ENCODE measurements at places on chromosomes 16 and 17. TPM values are rescaled to one million over a fixed set of nuclear protein-coding genes. Genes with fewer than 3 reads are reported as not detected.

GRCh38 chr16:1553946-1554825 lies 20.7 kb downstream of the TMEM204 start:
- no peak for DNase-seq

- DNase-seq: no peak
These were observed 109.4 kb downstream of the CMIP start for GRCh38 chr16:81553814-81554675.

DNA sequence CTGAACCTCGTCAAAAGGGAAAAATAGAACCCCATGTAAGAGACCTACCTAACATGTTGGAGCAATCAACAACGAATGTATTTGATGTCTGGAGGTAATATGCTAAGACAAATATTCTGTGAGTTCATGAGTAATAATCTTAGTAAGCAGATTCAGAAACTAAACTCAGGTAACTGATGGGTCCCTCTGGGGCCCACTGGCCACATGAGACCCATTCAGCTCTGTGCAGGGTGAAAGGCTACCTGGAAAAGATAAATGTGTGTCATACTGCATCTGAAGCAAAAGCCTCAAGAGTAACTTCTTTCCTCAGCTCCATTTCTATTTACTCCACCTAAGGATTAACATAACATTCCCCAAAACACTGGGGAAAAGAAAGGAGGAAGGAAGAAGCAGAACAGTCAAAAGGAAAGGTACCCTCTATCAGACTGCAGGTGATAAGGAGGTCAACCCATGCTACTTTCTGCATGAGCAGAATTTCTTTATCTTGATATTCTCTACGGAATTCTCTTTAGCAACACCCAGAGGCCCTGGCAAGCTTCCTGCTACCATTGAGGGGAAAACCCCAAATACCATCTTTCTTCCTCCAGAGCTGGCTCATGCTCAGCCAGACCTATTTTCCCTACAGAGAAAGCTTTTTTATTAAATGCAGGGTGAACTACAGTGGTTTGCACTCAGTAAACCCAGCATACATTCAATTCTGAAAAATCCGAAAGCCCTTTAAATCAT lies 37.7 kb upstream of the ABCA6 start:
- no peak for DNase-seq

The KRTAP2-3 gene
- polyA plus RNA-seq: not detected

Measured in renal cortex interstitium (tissue), 15 donors.